ENCODE measurements at places on chromosomes 6 and 20. TPM values are rescaled to one million over a fixed set of nuclear protein-coding genes. Genes with fewer than 3 reads are reported as not detected.

RNF217 gene
- 30.8 TPM for total RNA-seq

ZSCAN16 gene
- total RNA-seq: 5.6 TPM

SEMG1 gene
- total RNA-seq: not detected

DNA sequence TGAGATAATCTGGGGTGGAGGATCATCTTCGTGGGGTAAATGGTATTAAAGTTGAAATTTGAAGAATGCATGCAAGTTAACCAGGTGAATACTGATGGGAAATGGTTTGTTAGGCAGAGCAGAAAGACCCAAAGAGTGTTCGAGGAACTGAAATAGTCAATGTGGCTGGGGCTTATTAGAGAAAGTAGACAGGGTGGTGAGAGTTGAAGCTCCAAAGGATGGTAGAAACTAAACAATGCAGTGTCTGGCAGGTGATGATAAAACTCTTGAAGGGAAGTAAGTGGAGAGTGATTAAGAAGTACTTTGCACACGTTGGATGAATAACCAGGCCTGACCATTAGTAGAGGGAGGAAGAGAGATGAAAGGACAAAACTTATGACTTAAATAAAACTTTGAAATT lies 39.8 kb upstream of the CENPW start:
- no peak for ATAC-seq

GRCh38 chr20:62957136-62958117 lies 4.9 kb downstream of the SLC17A9 start:
- ATAC-seq: no peak

GRCh38 chr6:133170602-133171001 lies 70.6 kb upstream of the EYA4 start:
- ATAC-seq: no peak

GRCh38 chr20:571754-572441 lies 28.3 kb upstream of the CSNK2A1 start:
- ATAC-seq: peak; percentile 75

Measured in gastroesophageal sphincter (tissue), 4 donors.